ENCODE measurements at places on chromosomes 2 and 18.

GRCh38 chr2:183222751-183223150 is 98.5 kb downstream of the NUP35 start:
- no peak for DNase-seq

DNA sequence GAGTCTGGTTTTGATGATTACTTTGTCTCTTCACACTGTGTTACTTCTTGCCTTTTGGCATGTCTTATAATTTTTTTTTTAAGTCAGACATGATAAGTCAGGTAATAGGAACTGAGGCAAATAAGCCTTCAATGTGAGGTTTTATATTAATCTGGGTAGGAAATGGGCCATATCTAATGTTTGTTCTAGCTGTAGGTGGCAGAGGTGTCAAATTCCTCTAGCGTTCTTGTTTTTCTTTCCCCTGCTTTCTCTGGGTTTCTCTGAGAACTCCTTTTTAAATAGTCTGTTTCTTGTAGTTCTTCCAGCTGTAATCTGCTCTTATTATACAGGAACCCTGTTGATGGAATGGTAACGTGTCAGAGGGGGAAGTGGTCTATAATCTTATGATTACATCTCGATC is 5.7 kb downstream of the SP140 start:
- no peak for DNase-seq

DNA sequence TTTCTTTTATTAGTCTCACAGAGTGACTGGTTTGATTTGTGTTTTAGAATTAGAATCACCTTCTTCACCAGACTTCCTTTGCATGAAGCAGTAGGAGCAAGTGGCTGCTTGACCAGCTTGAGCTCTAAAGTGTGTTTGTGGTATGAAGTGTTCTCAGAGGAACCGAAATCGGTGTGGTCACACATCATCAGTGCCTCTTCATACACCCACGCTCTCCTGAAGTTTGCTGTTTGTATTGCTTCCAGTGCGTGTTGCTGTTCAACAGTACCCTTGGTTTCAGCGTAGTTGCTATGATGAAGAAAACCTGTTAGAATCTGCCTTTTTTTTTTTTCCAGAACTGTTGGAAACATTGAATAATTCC is 77.9 kb downstream of the LIMS1 start:
- DNase-seq: no peak

DNA sequence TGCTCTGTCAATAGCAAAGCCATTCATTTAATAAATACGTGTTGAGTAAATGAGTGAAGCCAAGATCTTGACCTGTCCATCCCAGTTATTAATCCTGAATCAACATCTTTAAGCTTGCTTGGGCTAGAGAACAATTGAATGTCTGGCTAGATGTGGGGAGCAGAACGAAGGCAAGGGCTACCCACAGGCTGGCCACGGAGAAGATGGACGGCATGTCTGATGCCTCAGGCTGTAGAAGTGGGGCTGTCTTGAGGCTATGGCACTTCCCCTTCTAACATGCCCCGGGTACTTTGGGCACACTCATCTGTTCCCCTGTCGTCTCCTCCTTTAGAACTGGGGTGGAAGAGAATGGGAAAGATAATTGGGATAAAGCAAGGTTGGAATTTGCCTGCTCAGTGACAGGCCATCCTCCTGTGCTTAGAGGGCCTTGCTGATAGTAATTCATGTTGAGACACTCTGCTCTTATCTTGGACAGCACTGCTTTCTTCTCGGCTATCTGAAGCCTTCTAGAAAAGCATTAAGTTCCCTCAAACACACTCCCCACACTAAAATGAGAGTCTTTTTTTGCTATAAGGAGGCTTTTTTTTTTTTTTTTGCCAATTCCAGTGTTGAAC is 225.7 kb downstream of the MREG start:
- DNase-seq: no peak

GRCh38 chr2:98769784-98770183 is 38.9 kb upstream of the MGAT4A start:
- DNase-seq: no peak

DNA sequence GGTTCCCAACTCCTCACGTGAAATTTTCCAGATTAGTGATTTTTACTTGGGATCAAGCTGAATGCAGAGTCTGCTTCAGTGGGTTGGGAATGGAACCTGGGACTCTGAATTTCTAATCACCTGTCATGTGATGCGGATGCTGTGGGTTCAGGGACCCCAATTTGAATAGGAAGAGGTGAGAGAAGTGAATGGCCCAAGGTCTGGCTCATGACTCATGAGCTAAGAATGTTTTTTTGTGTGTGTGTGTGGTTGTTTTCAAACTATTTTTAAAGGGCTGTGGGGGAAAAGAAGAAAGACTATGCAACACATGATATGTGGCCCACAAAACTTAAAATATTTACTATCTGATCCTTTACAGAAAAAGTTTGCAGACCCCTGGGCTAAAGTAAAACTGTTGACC is 108.5 kb upstream of the CYRIA start:
- no peak for DNase-seq

DNA sequence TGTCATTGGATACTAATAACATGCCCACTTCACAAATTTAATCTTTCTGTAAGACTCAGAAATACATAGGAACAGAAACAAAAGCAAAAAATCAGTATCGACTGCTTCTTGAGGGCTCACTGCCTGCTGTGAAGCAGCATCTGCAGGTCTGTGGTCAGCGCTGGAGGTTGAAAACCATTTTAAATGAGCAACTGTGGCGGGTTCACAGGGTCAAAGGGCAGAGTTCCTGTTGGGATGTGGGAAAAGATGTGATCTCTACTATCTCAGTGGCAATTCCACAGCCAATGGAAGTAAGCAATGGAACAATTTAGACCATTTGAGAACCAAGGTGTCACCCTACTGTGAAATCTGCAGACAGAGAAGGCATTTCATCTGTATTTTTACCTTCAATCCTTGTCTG is 468.3 kb downstream of the PARD3B start:
- no peak for DNase-seq

GRCh38 chr18:35436076-35436649 is 59.0 kb upstream of the ZNF396 start:
- DNase-seq: no peak
